ENCODE measurements at places on chromosomes 4 and X.

- DNase-seq, result no peak
These were observed 2343.1 kb downstream of the PCDH7 start for GRCh38 chr4:33063241-33063640.

GRCh38 chr4:72971572-72971971, 97.9 kb downstream of the COX18 start:
- DNase-seq, result no peak

DNA sequence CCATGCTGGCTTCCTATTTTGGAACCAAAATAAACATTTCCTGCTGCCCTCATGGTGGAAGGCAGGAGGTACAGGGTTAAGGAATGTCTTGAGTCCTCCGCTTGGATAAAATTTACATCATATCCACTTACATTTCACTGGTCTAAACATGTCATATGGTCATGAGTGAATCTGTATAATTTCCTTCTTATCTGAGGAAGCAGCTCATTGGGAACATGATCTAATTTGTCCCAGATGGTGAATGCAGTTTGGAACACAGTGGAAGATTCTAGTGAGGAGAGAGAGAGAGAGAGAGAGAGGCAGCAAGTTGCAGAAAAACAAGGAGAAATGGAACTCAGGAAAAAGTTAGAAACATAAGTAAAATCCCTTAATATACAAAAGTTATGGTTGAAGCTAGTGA, 46.8 kb downstream of the MXRA5 start:
- no peak for DNase-seq

DNA sequence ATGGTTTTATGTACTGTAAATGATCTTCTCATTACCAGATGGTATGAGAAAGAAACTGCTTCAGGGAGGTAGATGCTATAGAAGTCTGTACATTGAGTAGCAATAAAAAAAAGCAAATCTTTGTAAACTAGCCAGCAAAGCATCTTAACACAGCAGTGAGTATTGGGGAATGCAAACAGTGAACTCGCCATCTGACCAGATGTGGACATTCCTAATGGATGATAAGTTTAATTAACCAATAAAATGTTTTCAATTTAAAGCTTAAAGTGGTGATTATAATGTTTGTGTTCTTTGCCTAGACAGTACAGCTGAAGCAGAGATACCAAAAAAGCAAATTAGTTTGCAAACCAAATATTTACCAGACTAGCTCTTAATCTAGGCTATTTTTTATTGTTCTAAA, 1144.2 kb downstream of the FAT4 start:
- DNase-seq, result no peak

GRCh38 chr4:104593019-104593418, 98.3 kb upstream of the CXXC4 start:
- no peak for DNase-seq

- no peak for DNase-seq
These were observed 103.5 kb downstream of the GPR143 start for GRCh38 chrX:9662148-9662547.

- DNase-seq, result no peak
These were observed 176.7 kb downstream of the SH3BGRL start for GRCh38 chrX:81378560-81378959.

GRCh38 chr4:28007693-28008092, 1147.1 kb downstream of the STIM2 start:
- DNase-seq, result no peak

GRCh38 chr4:28010577-28011240, 1150.1 kb downstream of the STIM2 start:
- DNase-seq, result no peak

- no peak for DNase-seq
These were observed 905.3 kb upstream of the INTU start for GRCh38 chr4:126727461-126727860.

GRCh38 chr4:51851090-51851936, 8.4 kb downstream of the DCUN1D4 start:
- DNase-seq, result no peak

DNA sequence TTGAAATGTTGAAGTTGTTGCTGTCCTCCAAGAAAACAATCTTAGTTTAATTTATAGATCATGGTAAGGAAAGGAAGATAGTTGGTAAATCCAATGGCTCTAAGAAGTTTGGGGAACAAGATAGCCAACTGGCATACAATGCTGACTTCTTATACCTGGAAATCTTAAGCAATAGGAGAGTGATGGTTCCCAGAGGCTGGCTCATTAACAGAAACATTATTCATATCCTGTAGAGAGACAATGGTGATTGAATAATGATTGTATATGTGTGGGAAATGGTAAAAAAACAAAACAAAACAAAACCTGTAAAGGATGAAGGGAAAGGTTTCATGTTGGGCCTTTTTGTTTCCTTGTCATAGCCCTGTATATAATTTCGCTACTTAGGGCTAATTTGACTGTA, 174.9 kb upstream of the CTSO start:
- no peak for DNase-seq

DNA sequence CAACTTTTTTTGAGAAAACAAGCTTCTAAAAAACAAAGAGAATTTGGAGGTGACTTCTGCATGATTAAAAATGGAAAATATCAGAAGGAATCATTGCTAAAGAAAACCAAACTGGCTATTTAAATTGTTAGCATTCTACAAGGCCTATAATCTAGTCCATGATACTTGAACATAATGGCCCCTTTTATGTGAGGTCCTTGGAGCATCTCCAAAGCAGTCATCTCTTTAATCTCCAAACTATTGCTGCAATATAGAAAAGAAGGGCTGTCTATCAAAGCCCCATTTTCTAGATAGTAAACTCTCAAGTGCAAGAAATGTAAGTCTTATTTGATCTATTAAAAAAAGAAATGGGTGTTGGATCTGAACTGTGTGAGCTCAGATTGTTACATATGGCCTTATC, 615.1 kb downstream of the CENPC start:
- DNase-seq, result no peak

DNA sequence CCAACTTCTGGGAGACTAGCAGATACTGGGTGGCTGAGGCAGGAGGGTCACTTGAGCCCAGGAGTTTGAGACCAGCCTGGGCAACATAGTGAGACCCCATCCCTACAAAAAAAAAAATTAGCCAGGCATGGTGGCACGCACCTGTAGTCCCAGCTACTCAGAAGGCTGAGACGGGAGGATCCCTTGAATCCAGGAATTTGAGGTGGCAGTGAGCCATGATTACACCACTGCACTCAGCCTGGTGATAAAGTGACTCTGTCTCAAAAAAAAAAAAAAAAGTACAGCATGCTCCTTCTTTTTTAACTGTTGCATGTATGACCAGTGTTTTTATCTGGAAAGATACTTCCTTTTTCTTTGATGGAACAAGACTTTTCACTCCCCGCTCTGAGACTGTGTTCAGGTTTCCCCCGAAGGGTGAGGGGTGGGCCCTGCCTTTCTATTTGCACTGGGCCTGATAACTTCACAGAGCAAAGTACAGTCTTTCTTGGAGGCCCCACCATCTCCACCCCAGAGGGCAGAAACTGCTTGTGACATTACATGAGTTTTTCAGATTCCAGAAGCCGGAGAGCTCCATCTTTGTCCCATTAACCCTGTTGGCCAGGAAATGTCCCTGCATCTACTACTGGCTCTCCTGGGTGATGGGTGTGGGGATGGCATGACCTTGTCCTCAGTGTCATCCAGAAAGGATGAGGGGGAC, 35.2 kb downstream of the NYX start:
- DNase-seq, result no peak

GRCh38 chr4:27828843-27829242, 968.2 kb downstream of the STIM2 start:
- no peak for DNase-seq

DNA sequence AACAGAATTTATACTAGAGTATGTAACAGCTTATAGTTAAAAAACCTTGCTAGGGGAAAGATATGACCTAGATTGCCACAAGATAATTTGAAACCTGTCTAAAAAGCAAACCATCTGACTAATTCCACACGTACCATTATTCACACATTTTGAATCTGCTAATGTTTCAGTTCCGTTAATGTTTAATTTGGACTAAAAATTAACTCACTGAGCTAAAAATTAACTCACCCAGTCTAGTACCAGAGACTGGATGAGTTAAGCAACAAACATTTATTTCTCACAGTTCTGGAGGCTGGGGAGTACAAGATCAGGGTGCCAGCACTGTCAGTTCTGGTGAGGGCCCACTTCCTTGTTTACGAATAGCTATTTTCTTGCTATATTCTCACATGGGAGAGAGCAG, 231.5 kb upstream of the DIAPH2 start:
- DNase-seq, result no peak

- DNase-seq, result no peak
These were observed 92.4 kb downstream of the HPRT1 start for GRCh38 chrX:134552351-134552750.

DNA sequence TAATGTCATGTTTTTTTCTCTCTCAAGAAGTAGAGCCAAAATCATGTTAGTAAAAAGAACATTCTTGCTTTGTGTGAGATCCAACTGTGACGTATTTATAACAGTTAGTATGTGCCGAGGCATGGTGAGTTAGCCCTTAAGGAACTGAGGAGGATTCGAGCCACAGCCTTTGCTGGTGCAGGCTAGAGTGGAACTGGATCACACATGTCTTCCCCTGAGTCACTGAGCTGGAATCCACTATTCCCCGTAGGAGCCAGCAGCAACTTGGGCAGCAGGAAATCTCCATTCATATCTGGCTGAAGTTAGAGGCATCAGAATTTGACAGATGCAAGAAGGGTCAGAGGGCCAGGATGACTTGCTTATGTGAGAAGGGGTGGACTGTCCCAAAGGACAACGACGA, 144.6 kb upstream of the KIT start:
- DNase-seq, result no peak

- no peak for DNase-seq
These were observed 279.8 kb upstream of the BOD1L1 start for GRCh38 chr4:13907255-13907751.

GRCh38 chr4:6768539-6768905, 14.0 kb upstream of the KIAA0232 start:
- DNase-seq, result peak; percentile 32

- DNase-seq, result peak; percentile 15
These were observed 34.6 kb downstream of the PDLIM5 start for GRCh38 chr4:94486372-94486801.

- peak; percentile 65 for DNase-seq
These were observed 12.1 kb downstream of the LAMP2 start for GRCh38 chrX:120456973-120457372.

DNA sequence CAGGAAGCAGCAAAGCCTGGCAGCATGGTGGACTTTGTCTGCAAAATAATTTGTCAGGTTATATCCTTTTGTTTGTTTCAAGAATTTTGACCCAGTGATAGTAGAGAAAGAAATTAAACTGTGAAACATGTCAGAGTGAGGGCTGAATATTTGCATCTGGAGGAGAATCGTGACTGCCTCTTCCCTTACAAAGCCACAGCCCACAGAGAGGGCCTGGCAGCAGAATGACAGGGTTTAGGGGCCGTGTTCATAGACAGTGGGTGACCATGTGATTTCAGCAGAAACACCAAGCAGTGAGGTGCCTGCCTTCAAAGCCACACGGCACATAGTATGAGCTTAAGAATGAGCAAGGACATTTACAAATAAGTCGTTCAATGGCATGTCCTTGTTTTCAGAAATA, 24.4 kb upstream of the PLAC8 start:
- DNase-seq, result no peak

DNA sequence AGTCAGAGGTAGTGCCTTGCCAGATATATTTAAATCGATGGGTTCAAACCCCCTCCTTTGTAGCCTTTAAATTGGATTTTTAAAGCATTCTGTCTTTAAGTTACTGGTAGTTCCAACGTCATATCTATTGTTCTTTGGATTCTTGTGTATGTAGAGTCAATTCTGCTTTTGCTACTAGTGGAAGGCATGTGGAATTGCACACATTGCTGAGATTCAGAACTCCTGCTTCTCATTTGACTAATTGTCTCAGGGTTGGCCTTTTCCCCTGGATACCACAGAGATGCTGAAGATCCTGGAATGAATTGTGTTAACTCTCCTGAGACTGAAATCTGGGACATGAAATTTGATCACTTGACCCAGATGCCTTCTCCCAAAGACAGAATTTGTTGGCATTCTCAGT, 328.3 kb upstream of the RPS6KA3 start:
- DNase-seq, result no peak

GRCh38 chr4:152729466-152729865, 49.7 kb upstream of the TMEM154 start:
- no peak for DNase-seq
